Cardiac muscle cell (in vitro differentiated cells and primary cell): ENCODE measurements at places on chromosomes 3 and 15. TPM values are rescaled to one million over a fixed set of nuclear protein-coding genes. Genes with fewer than 3 reads are reported as not detected.

GRCh38 chr3:118369892-118370491 is 664.7 kb downstream of the IGSF11 start:
- no peak for DNase-seq
- H3K27me3 ChIP-seq = no peaks in the 10 kb centered on the region
- H3K4me3 ChIP-seq = no peak overlapping the region
- H3K36me3 ChIP-seq = no peaks in the 10 kb centered on the region
- no peaks in the 10 kb centered on the region for H3K4me1 ChIP-seq

Gene MRPL47
- 75.1 and 106 TPM in 2 replicates for polyA plus RNA-seq

DNA sequence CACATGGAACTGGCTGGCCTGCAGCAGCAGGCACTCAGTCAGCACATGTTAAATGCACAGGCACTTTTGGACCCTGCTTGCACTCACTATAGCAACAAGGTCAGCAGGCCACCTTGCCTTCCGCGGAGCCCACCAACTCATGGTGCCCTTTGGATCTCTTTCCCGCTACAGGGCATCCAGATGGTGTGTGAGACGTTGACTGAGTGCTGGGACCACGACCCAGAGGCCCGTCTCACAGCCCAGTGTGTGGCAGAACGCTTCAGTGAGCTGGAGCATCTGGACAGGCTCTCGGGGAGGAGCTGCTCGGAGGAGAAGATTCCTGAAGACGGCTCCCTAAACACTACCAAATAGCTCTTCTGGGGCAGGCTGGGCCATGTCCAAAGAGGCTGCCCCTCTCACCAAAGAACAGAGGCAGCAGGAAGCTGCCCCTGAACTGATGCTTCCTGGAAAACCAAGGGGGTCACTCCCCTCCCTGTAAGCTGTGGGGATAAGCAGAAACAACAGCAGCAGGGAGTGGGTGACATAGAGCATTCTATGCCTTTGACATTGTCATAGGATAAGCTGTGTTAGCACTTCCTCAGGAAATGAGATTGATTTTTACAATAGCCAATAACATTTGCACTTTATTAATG is 85.0 kb downstream of the TGFBR2 start:
- H3K4me1 ChIP-seq = peaks cover 9% of the 10 kb centered on the region
- no peak for DNase-seq
- no peaks in the 10 kb centered on the region for H3K27me3 ChIP-seq
- no peaks in the 10 kb centered on the region for H3K36me3 ChIP-seq

DNA sequence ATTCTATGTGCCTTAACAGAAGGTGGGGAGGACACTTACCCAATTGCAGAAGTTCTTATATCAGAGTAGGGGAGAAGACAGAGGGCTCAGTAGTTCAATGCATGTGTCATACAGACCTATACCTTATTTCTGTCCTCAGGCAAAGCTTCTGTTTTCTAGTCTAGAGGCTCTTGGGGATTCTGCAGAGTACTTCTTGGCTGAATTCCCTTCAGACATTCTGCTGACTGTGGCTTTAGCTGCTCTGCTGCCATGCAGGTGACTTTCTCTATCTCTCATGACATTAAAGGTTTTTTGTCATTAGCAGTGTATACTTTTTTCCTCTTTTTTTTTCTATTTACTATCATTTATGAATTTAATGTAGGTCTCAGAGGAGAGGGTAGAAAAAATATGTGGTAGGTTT is 172.8 kb upstream of the PLSCR5 start:
- DNase-seq = no peak
- no peaks in the 10 kb centered on the region for H3K27me3 ChIP-seq
- H3K36me3 ChIP-seq = no peaks in the 10 kb centered on the region
- H3K4me3 ChIP-seq = no peak overlapping the region
- H3K4me1 ChIP-seq = no peaks in the 10 kb centered on the region

DNA sequence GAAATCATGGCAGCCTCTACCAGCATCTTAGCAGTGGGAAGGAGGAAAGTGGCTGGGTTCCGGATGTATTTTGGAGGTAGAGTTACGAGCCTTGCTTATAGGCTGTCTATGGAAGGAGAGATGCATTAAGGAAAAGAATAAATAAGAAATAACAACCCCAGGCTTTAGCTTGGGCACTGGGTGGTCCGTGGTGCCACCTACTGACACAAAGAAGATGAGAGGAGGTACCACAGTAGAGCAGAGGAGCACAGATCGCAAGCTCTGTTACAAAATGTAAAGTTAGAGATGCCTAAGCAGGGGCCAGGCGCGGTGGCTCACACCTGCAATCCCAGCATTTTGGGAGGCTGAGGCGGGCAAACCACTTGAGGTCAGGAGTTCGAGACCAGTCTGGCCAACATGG is 74.8 kb downstream of the TMEM39A start:
- no peaks in the 10 kb centered on the region for H3K4me1 ChIP-seq
- peaks cover 56% of the 10 kb centered on the region for H3K36me3 ChIP-seq
- H3K27ac ChIP-seq = no peak overlapping the region
- H3K4me3 ChIP-seq = no peak overlapping the region
- DNase-seq = no peak
- H3K27me3 ChIP-seq = no peaks in the 10 kb centered on the region

DNA sequence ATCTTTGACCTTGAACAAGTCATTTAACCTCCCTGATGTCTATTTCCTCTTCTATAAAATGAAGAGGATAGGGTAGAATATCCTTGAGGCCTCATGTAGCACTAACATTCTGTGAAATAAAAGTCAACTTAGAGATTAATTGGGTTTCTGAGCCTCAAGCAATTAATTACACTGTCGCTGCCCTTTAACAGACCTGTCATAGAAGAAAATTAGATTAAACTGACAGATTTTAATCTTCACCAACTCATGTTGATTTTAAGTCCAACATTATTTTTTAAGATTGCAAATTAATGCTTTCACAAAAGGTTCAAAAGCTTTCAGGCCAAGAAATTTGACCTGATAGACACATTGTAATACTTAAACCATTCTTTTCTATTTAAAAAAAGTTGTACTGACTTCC is 8.1 kb upstream of the MNS1 start:
- H3K27ac ChIP-seq = no peak overlapping the region
- peaks cover 30% of the 10 kb centered on the region for H3K27me3 ChIP-seq
- no peaks in the 10 kb centered on the region for H3K36me3 ChIP-seq
- H3K4me3 ChIP-seq = no peak overlapping the region
- H3K4me1 ChIP-seq = no peaks in the 10 kb centered on the region

Gene SLC15A2
- 0.02 TPM in 1 of 2 replicates, not detected in the other for polyA plus RNA-seq

DNA sequence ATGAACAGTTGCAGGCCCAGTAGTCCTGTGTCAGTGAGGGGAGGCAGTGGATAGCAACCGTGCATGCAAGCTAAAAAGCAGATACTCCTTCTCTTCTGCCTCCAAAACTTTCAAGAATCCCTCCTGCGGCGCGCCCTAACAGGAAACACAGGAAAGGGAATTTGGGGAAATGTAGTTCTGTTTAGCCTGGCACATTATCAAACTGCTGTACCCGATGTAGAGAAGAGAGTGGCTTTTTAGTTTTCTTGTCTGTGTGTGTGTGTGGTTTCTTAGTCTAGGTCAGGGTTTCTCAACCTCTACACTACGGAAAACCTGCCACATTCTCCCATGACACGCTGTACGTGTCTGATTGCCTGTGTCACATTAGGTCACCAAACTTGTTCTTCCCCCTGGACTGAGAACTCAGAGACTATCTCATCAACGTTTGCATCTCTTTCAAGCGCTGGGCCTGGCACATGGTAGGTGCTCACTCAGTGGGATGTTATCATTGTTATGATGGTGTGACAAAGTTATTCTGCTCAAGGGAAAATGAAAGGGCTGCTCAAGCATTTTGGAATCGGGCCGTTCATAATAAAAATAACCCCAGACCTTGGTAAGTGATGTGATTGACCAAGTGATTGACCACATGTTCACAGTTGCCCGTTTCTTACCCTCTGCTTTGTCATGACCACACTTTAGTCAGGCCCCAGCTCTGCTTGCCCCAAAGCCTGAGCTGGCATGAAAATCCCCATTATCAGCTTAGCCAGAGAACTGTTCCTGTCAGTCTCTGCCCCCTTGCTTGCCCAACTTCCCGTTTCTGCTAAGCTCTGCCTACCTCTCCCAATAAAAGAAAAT is 33.2 kb downstream of the TM4SF4 start:
- no peak overlapping the region for H3K4me3 ChIP-seq
- peaks cover 3% of the 10 kb centered on the region for H3K27me3 ChIP-seq
- H3K27ac ChIP-seq = no peak overlapping the region
- peak; percentile 72 for DNase-seq

DNA sequence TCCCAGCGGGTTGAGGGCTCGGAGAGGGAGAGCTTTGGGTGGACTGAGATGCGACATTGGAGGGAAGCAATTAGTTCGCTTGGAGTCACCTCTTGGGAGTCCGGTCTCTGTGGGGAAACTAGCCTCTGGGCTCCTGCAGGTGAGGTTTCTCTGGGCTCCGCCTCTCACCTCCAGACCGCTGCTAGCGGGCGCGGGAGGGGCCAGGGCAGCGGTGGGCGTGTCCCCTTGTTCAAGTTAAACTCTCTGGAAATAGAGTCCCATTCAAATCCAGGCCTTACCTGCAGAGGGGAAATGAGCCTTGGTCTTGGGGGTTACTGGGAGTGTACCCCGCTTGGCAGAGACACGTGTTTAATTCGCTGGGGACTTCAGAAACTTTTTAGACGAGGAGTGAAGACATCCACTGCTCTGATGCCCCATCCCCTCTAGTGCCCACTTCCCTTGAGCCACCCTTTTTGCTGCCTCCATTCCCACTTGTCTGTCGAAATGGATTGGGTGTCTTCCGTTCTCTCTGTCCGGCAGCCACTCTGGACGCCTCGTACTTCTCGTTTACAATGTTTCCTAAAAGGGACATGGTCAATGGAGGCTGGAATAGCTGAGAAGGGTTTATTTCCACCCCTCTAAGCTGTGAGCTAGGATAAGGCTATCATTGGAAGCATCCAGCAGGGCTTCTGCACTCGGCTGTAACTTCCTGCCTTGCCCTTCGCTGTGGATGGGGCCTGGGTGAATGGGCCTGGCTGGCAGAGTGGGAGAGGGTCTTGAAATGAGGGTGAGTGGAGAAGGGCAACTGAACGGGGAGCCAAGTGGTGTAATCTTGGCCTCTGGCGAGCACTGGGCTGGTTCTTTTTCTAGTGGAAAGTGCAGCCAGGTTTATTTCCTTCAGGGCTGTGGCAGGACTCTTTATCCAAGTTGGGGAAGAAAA is 1.1 kb downstream of the MITF start:
- H3K36me3 ChIP-seq = no peaks in the 10 kb centered on the region
- H3K27me3 ChIP-seq = no peaks in the 10 kb centered on the region
- H3K4me3 ChIP-seq = peak overlapping the region; percentile 95
- peaks cover 30% of the 10 kb centered on the region for H3K4me1 ChIP-seq
